ENCODE measurements at places on chromosomes 12 and 14.
A peak's percentile ranks its signal among the peaks of the same experiment; 100 is the strongest.

DNA sequence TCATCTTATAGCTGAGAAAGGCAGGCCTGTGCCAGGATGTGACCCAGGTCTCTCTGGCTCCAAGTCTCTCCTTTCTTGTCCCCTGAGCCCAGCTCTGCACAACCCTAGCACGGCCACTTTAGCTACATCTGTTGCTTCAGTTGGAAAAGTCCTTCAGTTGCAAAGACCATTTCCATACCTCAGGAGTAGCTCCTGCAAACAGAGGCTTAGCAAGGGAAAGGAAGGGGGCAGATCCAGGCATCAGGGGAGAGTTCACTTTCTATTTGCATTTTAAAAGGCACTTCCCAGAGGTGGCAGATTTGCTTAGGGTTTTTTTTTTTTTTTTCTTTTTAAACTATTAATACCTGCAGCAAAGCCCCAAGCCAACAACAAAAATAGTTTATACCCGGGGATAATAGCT lies 3.0 kb upstream of the PITPNM2 start:
- DNase-seq, result no peak

DNA sequence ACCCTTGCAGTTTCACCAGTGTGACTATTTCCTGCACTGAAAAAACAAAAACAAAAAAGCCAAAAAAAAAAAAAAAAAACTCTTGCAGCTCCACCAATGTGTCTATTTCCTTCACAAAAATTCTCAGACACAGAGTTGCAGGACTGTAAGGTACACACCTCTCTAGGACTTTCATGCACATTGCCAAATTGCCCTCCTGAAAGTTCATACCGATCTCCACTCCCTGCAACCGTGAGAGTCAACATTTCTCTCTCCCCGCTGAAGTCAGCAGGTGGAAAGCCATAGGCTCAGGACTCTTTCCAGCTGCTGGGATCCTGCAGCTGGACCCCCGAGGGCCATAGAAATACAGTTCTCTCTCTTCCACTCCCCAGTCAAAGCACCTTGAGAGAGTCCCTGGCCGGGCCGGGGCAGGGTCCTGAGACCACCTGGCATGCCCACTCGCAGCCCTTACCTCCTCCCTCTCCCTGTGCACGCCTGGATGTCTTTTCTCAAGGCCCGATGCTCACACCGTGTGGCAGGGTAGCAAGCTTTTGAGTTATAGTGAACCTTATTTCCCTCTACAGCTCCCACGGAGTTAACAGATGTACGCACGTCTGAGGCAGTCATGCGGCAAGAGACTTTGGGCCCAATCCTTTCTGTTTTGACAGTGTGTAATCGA lies 23.6 kb downstream of the MMAB start:
- DNase-seq, result no peak

DNA sequence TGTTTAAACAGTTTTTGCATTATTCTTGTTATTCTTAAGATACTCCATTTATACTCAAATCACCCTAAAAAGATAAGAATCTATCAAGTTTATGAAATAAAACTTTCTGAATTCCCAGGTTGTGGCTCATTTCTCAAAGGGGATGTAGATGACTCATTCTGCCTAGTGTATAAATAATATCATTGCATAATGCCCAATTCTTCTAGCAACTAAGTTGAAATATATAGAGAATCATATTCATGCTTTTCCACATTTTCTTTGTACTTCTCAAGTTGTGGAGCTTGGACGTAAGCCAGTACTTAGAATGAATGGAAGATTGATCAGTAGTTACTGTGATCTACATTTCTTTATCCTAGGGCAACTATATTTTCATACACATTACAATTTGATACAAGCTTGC lies 201.1 kb downstream of the PPFIA2 start:
- no peak for DNase-seq

DNA sequence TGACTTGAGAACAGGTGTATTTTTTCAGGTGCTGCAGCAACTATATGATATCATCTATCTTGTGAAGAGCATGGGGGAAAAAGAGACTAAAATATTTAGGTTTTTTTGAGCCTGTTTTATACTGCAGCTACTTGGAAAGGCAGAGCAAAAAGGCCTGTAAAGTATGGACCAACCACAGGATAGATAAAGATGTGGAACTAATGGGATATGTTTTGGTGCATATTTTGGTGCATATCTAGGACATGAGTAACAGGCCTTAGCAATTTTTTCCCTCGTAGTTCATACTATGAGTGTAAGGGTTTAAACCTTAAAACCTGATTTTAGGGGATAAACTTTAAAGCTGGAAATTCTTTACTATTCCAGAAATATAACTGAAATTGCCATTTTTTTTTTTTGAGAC lies 6.0 kb upstream of the GTSF1 start:
- DNase-seq, result no peak

- peak; percentile 74 for DNase-seq
Observed at GRCh38 chr14:93715279-93715927, 72.9 kb downstream of the PRIMA1 start.

- DNase-seq, result no peak
Observed at GRCh38 chr14:87008965-87009364, 984.0 kb downstream of the GALC start.

- no peak for DNase-seq
Observed at GRCh38 chr12:116958402-116959197, 47.9 kb downstream of the FBXW8 start.

DNA sequence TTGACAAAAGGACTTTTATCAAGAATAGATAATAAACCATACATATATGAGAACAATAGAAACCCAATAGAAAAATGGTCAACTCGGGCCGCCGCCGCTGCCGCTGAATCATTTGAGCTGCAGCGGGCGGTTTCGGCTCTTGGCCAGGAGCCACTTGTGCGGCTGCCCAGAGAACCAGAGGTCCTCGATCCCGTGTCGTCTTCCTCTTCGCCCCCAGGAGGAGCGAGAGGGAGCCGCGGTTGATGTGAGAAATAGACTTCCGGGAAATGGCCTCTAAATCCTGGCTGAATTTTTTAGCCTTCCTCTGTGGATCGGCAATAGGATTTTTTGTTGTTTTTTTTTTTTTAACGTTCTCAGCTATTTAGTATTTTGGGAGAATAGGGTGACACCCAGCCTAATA lies 44.8 kb downstream of the CPSF6 start:
- DNase-seq, result peak; percentile 91

GRCh38 chr12:30896461-30896860 lies 30.1 kb upstream of the TSPAN11 start:
- no peak for DNase-seq

Data from lower leg skin (tissue), 4 donors.